AML-193 (cell line): ENCODE measurements at places on chromosomes 16 and 17.

DNA sequence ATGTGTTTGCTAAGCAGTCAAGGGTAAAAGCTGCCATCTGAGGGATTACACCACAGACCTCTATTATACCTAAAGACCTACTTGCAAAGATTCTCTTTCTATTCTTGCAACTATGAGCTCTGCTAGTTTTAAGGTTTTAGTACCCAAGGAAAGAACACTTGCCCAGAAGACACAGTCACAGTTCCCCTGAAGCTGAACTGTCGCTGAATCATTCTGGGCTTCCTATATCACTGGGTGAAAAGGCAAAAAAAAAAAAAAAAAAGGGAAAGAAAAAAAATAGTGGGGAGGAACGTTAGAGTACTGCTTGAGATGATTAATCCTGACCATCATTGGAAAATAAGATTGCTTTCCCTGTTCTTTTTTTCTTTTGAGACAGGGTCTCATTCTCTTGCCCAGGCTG lies 37.9 kb downstream of the LYRM1 start:
- DNase-seq: peak; percentile 39

DNA sequence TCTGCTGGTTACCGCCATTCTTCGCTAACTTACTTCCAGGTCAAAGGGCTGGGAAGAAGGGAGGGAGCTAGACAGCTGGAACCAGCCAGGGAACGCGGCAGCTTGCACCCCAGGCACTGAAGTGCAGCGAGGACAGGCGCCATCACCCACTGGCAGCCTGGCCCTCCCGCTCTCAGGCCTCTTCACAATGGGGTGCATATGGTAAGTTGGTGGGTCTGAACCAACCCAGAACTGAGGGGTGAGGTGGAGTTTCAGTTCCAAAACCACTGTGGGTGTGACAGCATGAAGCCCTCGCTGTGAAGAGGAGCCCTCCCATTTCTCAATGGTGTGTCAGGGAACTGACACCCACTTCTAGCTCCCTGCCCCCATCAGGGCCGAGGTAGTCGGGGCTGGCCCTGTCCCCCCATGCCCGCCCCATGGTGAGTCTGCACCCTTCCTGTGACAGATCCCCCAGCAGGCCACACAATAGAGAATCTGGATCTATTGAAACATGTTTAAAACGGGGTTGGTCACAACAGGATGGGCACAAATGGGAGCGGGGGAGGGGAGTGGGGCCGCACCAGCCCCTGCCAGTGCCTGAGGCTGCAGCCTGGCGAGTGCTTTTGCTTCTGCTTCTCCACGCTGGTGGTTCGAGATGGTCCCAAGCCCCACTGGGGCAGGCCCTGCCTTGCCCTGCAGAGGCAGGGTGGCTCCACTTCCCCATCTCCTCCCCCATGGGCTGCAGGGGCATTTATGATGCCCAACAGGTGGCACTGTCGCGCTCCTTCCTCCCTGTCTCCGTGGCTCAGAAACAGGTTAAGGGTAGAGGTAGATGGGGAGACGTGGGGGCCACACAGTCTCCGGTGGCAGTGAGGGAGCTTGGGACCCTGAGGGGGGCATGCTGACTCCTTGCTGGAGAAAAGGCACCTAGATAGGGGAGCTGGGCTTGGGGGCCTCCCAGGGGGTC lies 2.3 kb downstream of the LIMD2 start:
- DNase-seq: peak; percentile 89

DNA sequence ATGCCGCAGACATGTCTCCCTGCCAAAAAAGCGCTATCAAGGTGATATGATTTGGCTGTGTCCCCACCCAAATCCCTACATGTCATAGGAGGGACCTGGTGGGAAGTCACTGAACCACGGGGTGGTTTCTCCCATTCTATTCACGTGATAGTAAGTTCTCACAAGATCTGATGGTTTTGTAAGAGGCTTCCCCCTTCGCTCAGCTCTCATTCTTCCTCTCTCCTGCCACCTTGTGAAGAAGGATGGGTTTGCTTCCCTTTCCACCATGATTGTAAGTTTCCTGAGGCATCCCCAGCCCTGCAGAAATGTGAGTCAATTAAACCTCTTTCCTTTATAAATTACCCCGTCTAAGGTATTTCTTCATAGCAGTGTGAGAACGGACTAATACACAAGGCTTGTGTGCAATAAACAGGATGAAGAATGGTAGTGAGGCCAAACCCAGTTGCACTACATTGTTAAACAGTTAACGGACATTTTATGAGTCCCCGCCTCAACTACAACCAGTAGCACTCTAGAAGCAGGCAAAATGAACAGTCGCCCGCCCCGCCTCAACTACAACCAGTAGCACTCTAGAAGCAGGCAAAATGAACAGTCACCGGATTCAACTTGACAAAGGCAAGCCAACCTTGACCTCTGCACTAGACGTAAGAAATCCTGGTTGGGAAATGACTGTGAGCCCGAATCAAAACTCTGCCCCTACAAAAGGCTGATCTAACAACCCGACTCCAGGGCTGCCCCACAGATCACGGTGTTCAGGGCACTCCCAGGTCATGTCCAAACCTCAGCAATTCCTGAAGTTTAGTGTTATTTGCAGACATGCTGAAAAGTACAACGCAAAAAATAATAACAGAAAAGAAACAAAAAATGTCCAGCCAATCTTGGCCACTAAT lies 26.3 kb downstream of the VPS53 start:
- DNase-seq: peak; percentile 6

DNA sequence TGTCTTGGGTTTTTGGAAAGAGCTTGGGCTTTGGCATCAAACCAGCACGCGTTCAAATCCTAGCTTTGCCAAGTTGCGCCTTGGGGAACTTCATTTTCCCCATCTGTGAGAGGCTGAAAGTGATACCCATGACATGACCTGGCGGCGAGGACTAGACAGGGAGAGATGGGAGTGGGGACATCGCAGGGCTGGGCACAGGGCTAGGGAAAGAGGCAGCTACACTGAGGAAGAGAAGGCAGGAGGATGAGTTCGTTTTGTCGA lies 202.9 kb downstream of the IRF8 start:
- DNase-seq: no peak

DNA sequence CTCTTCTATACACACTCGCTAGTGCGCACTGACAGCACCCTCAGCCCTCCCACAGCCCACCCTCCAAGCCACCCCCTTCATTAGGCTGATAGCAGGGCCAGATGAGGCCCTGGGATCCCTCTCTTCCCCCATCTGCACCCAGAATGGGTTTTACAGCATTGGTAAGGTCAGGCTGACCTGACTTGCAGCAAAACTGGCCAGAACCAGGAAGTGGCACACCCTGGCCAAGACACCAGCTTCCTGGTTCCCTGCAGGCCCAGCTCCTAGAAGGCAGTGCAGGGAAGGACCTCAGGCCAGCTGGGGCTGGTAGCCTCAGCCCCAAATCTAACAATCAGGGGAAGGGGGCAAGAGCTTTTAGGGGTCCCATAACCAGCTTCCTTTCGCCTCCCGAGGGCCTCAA lies 50.0 kb upstream of the MRPS23 start:
- peak; percentile 61 for DNase-seq

DNA sequence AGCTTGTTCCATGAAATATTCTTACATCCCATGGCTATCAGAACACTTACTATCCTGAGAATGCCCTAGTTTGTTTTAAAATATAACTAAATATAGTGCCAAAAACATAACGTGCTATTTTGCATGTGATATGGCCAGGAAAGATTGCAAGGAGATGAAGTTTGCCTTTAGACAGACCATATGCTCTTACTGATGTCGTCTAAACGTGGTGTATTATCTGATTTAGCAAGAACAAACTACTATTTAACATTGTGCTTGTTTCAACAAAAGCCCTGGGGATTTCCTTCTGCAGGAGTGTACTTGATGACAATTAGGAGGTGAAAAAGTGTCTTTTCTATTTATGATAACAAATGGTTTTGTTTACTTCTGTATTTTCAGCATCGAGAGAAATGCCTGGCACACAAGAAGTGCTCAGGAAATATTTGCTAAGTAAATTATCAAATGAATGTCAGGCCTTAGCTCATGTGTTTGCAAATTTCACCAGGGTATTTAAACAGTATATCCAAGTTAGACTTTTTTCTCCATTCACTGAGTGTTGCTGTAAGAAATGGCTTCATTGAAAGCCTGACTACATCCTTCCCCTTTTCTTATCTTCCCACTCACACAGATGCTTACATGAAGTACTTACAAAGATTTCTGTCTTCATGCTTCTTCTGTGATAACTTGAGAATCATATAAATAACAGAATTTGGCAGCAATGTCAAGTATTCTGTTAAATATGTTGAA lies 1033.6 kb downstream of the CDH8 start:
- no peak for DNase-seq

DNA sequence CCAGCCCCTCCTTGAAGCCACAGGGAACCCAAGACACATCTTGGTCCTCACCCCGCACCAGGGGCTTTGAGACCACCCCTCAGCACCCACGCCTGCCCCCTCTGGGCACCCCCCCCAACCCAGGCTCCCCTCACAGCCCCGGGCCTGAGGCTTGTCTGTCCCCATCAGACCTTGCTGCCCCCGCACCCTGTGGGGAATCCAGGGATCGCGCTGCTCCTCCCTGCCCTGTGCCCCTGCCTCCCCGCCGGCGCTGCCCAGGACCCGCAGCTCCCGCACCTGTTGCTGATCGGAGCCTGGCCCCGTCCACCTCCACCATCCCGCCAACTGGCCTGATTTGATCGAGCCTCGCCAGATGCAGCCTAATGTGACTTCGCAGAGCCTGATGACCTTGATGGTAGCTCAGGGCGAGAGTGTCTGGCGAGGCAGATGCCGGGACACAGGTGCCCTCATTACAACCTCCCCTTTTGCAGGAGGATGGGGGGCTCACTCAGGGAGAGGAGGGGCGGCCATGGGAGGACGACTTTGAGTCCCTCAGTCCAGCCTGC lies 29.0 kb downstream of the SLC25A10 start:
- DNase-seq: no peak

DNA sequence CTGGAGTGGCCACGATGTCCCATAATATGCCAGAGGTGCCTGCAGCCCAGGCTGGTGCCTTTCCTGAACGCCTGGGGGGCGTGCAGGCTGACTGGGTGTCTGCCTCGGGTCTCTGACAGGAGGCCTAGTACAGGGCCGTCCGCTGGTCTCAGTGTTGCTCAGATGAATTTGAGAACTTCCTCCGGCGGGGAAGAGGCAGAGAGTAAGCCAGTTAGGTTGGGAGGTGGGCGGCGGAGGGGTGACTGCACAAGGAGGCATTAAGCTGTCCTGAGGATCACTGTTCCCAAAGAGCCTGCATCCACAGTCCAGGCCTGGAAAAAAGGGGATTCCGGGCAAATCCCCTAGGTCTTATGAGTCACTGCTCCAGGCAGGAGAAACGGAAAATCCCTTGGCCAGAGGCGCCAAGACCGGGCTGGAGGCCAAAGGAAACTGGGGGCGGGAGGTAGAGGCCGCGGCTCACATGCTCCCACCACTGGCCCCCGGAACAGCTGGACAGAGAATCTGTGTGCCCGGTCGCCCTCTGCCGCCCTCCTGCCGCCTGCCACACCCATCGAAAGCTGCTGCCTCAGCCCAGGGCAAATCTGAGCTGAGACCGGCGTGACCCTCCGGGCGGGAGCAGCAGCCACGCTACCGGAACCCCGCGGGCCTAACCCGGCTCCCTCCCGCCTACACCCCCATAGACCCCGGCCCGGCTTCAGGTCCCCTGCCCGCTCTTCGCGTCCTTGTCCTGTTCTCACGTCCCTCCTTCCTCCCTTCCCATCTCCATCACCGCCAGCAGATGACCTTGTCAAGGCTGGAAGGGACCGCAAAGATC lies 1.2 kb downstream of the TRIM47 start:
- DNase-seq: no peak

GRCh38 chr16:66587881-66588600 lies 8.8 kb downstream of the CMTM2 start:
- DNase-seq: no peak

DNA sequence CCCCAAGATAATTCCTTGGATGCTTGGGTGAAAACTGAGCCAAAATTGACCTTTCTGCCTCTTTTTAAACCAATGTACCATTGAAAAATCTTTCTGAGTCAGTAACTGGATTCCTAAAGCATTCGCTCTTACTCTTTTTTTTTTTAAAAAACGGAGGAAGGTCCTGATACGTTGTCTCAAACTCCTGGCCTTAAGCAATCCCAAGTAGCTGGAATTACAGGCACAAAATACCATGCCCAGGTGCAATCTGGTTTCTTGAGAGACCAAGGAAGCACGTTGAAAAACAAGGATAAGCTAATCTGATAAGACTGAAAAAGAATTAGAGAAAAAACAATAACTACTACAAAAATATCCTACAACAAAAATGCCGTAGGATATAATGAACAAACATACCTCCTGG lies 136.5 kb downstream of the SSH2 start:
- no peak for DNase-seq

DNA sequence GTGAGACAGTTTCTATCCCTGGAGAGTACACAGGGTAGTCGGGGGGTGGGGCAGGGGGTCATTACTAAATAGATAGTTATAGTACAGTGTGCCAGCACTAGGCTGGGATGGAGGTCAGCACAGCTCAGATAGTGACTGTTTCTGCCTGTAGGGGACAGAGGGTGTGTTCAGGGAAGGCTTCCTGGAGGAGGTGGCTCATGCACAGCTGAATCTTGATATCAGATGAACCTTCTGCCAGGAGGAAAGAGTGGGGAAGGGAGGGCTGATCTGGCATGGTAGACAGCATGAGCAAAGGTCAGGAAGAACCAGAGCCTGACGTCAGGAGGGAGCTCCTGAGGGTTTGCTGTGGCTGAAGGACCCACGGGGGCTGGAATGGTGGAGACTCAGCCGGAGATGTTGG lies 56.6 kb downstream of the OR1D5 start:
- no peak for DNase-seq

- no peak for DNase-seq
Observed at GRCh38 chr17:992933-993332, 4.0 kb upstream of the TIMM22 start.

DNA sequence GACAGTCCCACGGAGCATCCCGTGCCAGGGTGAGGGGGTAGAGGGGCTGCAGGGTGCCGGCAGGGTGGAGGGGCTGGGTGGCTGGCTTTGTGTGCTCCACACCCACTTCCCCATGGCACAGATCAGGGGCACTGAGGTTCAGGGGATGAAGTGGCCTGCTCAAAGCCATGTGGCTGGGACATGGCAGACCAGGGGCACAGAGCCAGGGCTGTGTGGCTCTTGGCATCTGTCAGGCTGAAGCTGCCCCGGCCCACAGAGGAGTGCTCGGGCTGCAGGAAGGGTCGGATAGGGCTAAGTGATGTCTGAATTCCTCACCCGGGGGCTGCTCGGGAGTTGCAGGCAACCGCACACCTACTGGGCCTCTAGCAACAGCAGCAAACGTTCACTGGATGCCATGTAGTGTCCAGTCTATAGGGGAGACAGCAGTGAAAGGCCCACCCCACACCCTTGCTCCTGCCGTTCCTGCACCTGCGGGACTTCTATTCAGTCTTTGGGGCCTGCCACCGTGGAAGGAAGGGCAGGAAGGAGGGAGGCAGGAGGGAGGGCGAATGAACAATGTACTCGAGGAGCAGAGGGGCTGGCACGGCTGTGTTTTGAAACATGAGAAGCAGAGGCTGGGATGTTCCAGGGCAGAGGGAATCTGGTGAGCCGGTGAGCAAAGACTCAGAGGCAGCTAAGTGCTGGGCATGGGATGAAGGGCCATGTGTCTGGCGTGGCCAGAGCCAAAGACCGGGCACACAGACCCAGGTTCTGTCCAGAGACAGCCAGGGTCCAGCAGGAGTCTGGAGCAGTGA lies 15.1 kb downstream of the SLC5A10 start:
- DNase-seq: no peak
